ENCODE measurements at places on chromosomes 11 and 22. TPM values are rescaled to one million over a fixed set of nuclear protein-coding genes. Genes with fewer than 3 reads are reported as not detected.

The OR5A1 gene
- not detected for total RNA-seq

The FADS1 gene
- 94.7 TPM for total RNA-seq

The OR6T1 gene
- total RNA-seq = not detected

The OR51B2 gene
- not detected for total RNA-seq

The POTEH gene
- not detected for total RNA-seq

The OR52A1 gene
- total RNA-seq = not detected

The SYCE3 gene
- not detected for total RNA-seq

The PHLDA2 gene
- 26.7 TPM for total RNA-seq

The OR8D1 gene
- total RNA-seq = not detected

The UPK3A gene
- total RNA-seq = not detected

The BIRC3 gene
- 102 TPM for total RNA-seq

The MS4A3 gene
- not detected for total RNA-seq

- DNase-seq = no peak
These were observed 10.9 kb downstream of the PDGFD start for GRCh38 chr11:104152941-104153505.

DNA sequence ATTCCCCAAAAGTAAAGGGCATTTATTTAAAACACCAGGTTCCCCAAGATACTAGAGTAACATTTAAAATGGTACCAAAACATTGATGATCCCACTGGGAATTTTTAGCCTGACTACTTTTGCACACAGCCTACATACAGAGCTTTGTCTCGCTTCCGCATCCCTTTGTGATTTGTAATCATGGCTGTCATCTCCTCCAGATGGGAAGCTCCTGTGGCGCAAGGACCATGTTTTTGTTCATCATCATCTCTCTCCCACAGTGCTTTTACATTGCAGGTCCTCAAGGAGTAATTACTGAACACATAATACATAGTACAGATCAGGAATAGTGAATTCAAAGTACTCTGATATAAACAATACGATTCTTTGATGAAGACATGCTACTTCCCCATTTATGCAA lies 231.2 kb upstream of the MTNR1B start:
- DNase-seq = no peak

DNA sequence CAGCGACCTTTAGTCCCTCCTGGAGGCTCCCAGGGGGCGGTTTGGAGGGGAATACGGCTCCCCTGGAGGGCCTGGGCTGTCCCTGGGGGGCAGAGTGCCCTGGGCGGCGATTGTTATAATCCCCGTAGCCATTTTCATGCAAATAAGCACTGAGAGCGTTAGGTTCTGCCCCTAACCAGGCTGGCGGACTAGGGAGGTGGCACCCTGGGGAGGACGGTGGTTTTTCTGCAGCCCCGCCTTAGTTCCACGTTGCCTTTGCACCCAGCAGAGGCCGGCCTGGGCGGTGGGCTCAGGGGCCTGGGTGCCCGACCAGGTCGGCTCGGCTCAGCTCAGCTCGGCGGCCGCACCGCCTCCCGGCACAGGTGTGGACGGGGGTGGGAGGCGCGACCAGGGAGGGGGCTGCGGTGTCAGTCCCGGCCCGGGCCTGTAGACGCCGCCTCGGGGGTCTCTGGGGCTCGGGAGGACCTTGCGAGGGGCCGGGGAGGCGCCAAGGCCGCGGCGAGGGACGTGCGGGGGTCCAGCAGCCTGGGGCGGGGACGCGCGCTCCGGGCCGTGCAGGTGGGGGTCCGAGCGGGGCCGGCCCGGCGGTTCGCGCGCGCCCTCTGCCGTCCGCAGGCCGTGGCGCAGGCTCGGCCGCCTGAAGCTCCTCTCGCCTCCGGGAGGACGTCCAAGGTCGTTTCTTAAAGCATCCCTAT lies 2.3 kb upstream of the DUSP8 start:
- peak; percentile 90 for DNase-seq

GRCh38 chr22:42743501-42743991 lies 22.9 kb upstream of the A4GALT start:
- no peak for DNase-seq

GRCh38 chr11:119169282-119169719 lies 776 bp downstream of the NLRX1 start:
- DNase-seq = peak; percentile 79

- DNase-seq = no peak
These were observed 1065.9 kb downstream of the LRRC4C start for GRCh38 chr11:40393511-40393910.

DNA sequence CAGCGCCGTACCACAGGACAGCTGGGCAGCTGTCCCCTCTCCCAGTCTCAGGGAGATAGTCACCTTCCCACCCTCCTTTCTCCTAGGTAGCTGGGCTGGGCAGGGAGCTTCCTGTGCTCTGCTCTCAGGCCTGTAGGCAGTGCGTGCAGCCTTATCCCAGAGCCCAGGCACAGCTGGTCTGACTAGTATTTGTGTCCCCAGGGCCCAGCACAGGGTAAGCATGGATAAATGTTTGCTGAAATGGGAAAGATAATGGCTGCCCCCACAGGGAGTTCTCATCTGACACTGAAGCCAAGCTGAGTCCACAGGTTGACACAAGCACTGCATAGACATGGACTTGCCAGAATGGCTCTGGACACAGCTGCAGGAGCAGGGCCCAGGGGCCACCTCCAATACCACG lies 9.8 kb downstream of the SLC15A3 start:
- DNase-seq = no peak

DNA sequence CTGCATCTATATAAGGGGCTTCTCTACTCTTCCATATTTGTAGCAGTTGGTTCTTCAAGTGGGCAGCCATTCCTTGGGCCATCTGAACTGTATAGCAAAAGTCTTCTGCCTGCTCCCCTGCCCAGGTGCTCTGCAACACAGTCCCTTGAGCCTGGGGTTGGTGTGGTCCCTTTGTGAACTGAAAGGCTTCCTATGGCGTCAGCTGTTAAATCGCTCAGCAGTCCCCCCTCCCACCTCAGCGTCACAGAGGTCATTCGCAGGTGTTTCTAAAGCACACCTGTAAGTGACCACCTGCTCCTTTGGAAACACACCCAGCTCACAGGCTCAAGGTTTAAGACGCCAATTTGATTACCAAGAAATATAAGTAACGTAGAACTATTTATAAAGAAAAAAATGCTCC lies 37.0 kb downstream of the CYB5R2 start:
- no peak for DNase-seq

DNA sequence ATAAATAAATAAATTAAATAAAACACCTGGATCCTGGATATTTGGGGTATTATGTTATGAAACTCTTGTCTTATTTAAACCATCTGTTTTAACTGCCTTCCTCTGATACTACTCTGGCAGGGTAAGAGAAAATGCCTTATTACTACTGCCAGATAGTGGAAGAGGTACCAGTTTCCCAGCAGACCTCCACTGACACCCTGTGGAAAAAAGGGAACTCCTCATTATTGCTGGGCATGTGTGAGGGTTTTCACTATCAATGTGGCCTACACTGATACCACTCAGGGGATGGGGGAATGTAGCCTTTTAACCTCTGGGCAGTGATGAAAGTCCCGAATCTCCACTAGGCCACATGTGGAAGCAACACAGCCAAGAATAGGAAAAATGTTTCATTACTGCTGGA lies 121.0 kb downstream of the LUZP2 start:
- no peak for DNase-seq

- DNase-seq = no peak
These were observed 497 bp upstream of the SSRP1 start for GRCh38 chr11:57336111-57336666.

DNA sequence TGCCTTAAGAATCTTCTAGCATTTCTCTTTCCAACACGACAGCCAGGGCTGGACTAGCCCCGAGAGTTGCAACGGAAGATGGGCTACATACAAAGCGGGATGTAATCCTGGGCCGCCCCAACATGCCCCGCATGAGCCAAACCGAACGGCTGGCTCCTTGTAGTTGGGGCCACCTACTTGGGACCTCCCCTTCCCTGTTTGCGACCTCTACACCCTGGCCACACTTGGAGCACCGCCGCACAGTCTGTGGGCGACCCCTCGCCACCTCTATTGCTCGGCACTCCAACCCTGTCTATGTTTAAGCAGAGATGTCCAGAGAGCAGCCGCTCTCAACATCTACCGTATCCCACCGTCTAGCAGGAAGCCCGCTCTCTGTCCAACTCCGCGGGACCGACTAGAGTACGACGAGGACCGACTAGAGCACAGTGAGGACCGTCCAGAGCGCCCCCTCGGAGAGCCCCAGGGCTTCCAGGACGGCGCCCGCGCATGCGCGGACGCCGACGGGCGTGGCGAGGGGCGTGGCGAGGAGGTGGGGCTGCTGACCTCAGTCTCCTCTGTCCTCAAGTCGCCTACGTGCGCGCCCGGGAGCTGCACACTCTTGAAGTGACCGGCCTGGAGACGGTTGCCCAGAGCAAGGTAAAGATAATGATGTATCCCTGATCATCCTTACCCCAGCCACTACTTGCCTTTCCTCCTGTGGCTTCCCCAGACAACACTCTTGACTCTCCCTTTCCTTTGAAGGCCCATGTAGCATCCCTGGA lies 32.3 kb downstream of the NEAT1 start:
- peak; percentile 95 for DNase-seq

DNA sequence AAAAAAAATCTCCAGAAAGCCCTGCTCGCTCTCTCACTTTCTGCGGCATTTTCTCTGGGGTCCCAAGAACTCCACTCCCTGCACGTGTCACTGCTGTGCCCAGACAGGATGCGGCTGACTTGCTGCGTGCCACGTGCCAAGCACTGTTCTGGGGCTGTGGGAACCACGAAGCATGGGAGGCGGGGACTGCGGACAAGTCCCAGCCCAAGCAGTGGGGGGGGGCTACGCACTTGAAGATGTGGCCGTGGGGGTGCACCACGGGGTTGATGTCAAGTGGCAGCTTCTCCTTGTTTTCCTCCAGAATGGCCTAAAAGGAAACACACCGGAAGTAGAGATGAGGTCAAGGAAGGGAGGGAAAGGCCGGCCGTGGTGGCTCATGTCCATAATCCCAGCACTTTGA lies 10.8 kb downstream of the TTLL12 start:
- DNase-seq = no peak

GRCh38 chr11:112834277-112834755 lies 126.9 kb upstream of the NCAM1 start:
- DNase-seq = no peak

GRCh38 chr11:10414659-10415058 lies 40.4 kb upstream of the AMPD3 start:
- peak; percentile 73 for DNase-seq

DNA sequence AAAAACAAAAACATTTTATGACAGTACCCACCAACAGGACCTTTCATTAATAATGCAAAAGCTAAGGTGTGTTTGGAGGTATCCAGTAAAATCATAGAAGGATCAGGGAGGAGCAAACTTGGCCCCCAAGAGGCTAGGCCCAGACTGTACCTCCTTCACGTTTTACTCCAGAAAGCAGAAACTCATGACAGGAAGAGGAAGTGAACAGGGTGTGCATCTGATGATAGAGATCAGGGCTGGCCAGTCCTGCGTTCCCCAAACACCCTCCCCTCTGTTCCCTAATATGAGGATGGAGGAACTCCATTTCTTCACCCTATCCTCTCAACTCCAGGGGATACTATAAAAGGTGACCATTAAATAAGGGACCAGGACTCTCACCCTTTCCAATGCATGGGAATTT lies 10.2 kb upstream of the MS4A12 start:
- no peak for DNase-seq

GRCh38 chr22:48152164-48152775 lies 1389.8 kb downstream of the TBC1D22A start:
- DNase-seq = no peak

DNA sequence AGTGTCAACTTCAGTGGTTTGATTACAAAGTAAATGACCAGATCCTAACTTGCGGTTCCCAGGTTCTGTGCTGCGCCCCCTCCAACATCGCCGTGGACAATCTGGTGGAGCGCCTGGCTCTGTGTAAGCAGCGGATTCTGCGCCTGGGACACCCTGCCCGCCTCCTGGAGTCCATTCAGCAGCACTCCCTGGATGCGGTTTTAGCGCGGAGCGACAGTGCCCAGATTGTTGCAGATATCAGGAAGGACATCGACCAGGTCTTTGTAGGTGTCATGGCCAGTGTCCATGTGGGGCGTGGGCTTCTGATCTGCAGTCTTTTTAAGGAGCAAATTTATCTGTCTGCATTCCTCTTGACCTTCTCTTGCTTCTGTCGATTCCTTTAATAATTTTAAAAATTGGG lies 11.1 kb downstream of the IGHMBP2 start:
- DNase-seq = no peak

Measured in activated CD4-positive, alpha-beta T cell treated with anti-CD3 and anti-CD28 coated beads, Interleukin-2, amount 10 ng/mL, durations not matched to agents 24 days and 14 days (primary cell).